ENCODE measurements at places on chromosomes 12 and 14.

DNA sequence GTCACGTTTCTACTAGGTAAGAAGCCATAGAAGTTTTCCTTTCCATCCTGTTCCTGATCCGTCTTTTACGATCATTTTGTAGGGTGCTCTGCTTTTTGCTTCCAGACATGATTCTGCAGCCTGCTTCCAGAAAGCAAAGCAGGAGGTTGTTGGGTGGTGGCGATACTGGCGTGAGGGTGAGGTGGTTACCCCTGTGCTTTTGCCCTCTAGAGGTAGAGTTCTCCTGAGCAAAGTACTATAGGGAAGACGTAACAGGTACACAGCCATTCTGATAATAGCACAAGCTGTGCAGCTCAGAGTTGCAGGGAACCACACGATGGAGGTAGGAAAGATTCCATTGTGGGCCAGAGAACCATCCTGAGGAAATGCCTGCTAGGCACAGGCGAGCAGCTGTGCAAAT, 186.0 kb downstream of the PAH start:
- no peak for DNase-seq

DNA sequence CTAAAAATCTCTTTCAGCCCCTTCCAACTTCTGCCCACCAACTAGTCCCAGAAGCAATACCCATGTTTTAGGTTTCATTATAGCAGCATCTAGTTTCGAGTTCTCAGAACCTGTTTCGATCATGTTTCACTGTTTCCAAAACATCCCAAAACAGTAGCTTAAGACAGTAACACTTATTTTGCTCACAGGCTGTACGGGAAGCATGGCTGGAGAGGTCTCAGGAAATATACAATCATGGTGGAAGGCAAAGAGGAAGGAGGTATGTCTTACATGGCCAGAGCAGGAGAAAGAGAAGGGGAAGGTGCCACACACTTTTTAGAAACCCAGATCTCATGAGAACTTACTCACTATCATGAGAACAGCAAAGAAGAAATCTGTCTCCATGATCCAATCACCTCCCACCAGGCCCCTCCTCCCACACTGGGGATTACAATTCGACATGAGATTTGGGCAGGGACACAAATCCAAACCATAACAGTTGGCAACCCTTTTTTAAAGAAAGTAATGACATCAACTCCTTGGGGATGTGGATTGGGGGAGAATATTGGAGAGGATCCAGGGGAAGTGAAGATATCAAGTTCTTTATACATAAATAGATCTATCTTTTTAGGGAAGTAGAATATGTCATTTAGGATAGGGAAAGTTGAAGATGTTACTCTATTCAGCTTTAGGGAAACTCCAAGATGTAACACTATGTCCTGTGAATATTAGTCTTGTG, 269.9 kb upstream of the PLEKHG7 start:
- peak; percentile 86 for DNase-seq

DNA sequence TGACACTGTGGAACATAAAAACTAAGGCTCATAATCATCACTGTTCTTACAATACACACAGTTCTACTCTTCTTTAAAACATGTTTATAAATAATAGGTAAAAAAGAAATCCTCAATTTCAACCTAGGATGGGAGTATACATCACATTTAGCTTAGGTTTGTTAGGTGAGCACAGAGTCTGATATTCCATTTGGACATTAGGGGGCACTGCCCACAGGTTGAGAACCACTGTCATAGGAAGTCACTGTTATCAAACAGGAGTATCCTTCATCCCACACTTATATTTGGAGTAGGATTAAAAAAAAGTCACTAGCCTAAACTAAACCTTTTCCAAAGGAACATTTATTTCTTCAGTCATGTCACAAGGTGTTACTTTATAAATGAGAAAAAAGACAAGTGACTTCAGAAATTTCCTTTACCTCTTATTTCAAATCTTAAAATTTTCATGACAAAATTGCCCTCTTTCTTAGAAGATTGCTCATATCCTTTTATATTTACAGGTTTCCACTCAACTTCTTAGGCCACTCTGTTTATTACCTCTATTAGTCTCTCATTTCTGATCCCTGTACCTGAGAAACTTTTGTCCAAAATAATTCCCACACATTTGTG, 240.6 kb downstream of the CPNE8 start:
- no peak for DNase-seq

- DNase-seq: no peak
Measured at GRCh38 chr12:93798279-93799151, 121.3 kb downstream of the CRADD start.

DNA sequence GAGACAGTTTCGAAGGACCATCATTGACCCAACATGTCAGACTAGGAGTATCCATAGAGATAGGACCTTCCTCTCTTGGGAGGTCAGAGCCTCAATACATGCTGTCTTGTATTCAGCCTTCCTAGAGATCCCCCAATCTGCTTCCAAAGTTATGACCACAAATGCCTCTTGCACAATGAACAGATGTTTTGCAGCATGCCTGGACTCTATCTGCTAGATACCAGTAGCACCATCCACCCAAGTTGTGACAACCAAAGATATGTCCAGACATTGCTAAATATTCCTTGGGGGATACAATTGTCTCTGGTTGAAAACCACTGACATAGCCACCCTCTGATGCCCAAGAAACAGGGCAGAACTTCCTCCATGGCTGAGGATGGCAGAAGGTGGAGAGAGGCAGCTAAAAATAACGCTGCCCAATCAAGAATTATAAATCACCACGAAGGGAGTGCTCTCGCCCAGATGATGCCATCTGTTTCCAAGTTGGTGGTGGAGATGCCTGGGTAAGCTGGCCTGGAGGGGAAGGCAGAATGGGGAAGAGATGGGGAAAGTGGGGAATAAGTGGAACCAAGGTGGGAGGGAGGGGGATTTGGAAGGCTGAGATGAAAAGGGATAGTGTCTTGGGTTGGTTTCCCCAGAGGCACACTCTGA, 42.9 kb upstream of the NOS1 start:
- no peak for DNase-seq

GRCh38 chr14:34198096-34198495, 247.2 kb upstream of the EGLN3 start:
- DNase-seq: no peak

DNA sequence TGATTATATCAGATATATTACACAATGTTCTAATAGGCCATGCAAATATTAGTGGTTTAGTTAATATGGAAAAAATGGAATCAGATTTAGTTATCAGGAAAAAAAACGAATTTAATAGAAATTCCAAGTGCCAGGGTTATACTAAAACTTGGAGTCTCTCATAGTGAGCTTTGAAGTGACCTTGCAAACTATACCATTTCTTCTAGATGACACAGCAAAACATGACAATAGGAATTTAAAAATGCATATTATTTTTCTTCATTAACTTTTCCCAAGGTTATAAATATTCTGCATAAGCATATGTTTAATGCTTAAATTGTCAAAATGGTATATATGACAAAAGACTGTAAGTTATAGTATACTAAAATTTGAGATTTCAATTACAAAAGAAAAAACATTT, 250.1 kb upstream of the DCN start:
- DNase-seq: no peak

DNA sequence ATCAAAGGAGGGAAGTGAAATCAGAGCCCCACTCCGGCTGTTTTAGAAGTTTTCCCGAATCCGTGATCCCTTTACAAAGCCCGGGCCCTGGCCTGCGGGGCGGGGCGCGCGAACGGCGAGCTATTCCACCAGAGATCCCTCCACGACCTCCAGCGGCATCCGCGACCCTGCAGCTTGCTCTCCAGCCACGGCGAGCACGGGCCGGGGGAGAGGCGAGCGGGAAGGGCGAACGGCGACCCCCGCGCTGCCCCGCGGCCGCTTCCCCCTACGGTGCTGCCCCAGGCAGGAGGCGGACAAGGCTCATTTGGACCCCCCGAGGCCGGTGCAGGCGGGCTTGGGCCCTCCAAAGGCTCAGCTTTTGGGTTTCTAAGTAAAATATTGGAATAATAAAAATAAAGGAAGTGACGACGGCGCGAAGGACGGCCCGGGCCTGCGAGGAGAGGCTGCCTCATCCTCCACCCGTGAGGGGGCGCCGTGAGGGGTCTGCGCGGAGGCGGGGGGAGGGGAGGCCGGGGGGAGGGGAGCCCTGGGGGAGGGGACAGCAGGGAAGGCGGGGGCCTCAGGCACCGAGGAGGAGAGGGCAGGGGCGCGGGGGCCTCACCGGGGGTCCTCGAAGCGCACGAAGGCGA, 613 bp downstream of the SRSF9 start:
- no peak for DNase-seq

DNA sequence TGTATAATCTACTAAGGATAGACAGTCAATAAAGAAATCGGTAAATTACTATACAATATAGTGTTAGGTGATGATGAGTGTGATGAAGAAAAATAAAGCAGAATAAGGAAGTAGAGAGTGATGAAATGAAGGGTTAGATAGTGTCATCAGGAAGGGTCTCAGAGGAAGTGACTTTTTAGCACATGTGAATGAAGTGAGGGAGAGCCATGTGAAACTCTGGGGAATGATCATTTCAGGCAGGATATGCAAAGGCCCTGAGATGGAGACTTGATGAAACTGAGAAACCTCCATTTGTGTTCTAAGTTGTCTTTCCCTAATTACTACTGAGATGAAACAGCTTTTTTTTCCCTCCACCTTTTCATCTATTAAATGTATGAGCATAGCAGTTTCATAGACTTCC, 19.4 kb upstream of the GNPTAB start:
- no peak for DNase-seq

DNA sequence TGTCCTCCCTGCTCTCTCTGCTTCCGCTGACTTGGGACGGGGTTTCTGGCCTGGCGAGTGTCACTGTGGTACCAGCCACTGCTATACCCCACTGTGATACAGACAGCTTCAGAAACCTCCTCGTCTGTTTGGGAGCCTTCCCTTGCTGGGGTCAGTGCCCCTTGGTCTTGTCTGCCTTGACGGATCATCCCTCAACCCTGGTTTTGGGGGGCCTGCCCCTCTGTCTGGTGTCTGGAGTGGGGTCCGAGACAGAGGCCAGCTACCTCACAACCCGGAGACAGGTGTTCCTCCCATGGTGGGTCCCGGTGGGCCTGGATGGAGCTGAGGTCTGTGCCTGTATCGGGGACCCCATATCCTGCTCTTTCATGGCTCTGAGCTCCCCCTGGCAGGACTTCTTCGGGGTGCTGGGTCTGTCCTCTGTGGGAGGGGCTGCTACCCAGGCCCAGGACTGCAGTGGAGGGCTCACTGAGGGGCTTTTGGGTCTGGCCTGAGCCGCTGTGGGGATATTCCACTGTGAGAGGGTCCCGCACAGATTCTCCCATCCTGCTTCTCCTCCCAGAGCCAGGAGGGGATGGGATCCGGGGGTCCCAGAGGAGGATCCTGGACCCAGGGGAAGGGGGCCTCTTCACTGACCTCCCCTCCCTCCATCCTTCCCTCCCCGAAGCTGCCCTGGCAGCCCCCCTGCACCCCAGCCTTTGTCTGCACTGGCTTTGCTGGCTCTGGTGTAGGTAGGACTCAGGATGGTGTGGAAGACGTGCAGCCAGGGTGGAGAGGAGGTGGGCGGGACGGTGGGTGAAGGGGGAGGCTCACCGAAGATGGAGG, 365.5 kb downstream of the TMEM121 start:
- DNase-seq: no peak

DNA sequence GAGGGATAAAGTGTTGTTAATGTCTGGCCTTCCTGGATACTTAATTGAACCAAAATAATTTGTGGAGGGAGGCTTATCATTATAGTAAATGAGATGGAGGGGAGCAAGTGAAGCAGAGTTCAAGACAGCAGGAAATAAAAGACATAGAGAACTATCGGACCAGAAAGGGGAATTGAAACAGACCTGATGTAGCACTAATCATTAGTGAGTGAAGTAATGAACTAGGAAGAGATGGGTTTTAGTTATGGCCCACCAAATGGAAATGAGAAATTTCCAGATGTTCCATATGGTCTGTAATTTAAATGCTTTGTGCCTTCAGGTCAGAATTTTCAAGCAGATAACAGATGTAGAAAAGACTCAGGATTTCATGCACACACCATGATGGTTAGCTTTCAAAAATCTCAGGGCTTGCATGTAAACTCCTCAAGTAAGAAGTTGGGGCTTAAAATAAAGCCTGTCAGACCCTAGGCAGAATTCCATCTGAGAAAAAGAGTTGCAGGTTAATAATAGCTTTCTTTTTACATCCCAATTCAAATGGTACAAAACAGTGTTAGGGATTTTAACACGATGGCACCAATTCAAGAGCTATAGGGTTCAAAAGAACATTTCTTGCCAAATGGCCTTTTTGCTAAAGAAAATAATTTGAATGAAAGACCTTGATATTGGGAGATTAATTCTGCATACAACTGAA, 355.8 kb downstream of the FSCB start:
- no peak for DNase-seq

DNA sequence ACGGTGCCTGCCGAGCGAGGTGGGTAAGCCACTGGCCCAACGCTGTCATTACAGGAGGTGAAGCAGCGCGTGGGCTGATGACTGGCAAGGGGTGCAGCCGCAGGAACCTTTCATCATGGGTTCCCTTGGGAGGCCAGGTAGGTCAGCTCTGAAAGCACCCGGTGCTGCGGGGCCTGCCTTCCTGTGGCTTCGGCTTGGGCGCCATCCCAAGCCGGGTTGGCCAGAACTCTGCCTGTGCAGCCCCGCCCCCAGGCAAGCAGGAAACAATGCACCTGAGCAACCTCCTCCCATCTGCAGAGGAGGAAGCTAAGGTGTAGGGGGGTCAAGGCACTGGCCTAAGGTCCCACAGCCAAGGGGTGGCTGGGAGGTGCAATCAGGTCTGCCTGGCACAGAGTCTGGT, 20.0 kb upstream of the HHIPL1 start:
- DNase-seq: no peak

GRCh38 chr12:104740668-104741067, 217.4 kb downstream of the SLC41A2 start:
- peak; percentile 70 for DNase-seq

DNA sequence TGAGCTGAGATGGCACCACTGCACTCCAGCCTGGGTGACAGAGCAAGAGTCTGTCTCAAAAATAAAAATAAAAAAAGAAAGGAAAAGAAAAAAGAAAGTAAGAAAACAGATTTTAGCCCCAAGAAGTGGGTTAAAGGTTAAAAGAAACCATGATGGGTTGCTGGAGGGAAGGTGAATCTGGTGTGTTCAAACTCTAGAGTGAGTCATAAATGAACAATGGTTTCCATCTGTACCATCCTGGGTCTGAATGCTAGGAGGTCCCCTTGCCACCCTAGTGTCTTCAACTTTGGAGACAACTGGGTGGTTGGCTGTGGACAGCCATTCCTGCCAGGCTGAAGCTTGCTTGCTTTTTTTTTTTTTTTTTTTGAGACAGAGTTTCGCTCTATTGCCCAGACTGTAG, 1.6 kb upstream of the RPS26 start:
- DNase-seq: no peak

DNA sequence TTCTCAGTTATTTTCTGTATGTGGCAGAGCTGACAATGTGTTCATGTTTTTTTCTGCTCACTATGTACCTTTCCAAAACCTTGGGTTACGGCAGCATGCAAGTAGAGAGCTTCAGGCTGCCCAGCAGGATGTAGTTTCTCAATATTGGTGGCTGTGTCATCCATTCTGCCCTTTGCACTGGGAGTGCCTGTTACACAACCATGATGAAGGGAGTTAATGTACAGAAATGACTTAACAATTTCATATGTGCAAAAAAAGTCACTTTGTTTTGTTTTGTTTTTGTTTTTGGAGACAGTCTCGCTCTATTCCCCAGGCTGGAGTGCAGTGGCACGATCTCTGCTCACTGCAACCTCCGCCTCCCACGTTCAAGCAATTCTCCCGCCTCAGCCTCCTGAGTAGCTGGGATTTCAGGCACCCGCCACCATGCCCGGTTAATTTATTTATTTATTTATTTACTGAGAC, 6.1 kb upstream of the CNIH1 start:
- no peak for DNase-seq

- no peak for DNase-seq
Measured at GRCh38 chr14:54737132-54737711, 165.4 kb downstream of the GCH1 start.

GRCh38 chr14:62189698-62190097, 427.5 kb downstream of the SNAPC1 start:
- DNase-seq: no peak
